ENCODE measurements at places on chromosomes 4 and X. TPM values are rescaled to one million over a fixed set of nuclear protein-coding genes. Genes with fewer than 3 reads are reported as not detected.

GRCh38 chr4:3397128-3397527, 44.6 kb upstream of the HGFAC start:
- DNase-seq = no peak

DNA sequence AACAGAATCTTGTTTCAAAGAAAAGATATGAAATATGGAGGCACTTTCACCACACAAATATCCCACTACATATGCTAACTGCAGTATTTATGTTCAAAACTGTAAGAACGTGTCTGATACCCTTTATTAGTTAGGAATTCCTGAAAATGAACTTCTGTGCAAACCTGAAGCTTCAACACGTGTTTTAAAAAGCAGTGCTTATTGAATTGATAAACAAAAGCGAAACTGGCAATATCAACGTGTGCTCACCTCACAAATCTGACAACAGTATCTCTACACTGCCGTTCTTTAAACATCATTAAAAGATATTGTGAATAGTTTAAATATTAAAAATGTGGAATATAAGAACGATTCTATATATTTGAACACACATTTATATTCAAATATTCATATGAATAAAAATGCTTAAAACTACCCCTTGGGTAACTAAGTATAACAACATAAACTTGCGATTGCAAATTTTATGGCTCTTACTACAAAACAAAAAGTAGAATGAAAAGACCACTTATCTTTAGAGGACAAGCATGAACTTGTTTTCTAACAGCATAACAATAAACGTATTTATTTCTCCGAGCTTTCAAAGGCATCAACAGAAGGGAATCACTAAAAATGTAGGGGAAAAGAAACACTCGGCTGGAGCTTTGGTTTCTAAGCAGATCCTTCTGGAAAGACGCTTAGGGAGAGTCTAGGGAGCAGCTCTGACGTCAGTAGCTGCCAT, at the start of gene LRP2BP:
Gene LRP2BP (minus strand): TSS at position 687 of the 718 bp plus-strand sequence. CDS start 17,738 bp downstream, outside the sequence.
- peak; percentile 19 for DNase-seq

- DNase-seq = no peak
Measured at GRCh38 chrX:11836284-11836683, 78.2 kb downstream of the MSL3 start.

GRCh38 chr4:38367642-38368174, 296.3 kb upstream of the KLF3 start:
- no peak for DNase-seq

DNA sequence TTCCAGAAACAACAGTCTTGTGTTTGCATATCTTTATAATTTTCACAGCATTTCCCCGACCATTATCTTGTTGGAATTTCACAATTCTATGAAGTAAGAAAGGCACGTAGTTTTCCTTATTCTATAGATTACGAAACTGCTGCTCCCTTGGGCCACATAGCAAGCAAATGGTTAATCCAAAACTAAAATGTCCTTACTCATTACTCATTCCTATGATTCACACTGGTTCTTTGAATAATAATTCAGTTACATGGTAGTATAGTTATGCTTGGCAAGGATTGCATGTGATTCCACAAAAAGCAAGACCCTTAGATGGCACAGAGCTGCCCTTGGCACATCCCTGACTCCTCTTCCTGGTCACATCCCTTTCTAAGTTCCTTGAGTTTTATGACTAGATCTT, 51.2 kb downstream of the OR13H1 start:
- no peak for DNase-seq

- DNase-seq = peak; percentile 56
Measured at GRCh38 chrX:43589735-43590134, 66.4 kb upstream of the MAOA start.

The FABP2 gene
- total RNA-seq = not detected

- peak; percentile 46 for DNase-seq
Measured at GRCh38 chrX:49177338-49177833, 5.7 kb downstream of the PLP2 start.

DNA sequence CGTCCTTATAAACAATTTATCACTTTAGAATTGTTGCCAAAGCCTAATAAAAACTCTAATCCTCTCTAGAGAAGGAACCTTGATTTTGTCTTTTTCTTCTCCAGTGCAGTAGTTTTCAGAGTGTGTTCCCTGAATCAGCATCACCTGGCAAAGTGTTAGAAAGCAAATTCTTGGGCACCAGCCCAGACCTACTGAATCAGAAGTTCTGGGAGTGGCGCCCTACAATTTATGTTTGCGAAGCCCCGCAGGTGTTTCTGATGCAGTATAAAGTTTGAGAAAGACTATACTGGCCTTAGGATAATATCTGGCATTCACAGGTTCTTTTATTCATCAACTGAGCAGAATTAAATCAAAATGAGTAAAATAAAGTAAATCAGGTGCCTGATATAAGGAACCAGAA, 645.8 kb upstream of the ATOH1 start:
- DNase-seq = peak; percentile 36

DNA sequence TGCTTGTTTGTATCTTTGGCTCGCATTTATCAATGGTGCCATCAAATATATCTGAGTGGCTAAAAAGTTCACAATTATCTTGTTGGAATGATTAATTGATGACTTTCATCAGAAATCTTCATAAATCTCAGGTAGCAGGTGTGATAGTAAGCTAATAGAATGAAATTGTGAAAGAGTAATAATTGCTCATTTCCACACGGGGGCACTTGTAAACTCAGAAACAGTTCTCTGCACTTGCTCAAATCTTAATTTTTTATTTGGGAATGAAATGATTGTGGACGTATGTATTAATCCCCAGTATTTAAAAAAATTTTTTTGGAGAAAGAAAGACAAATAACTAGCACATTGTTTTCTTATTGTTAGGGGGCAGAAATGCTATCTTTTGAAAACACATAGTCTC, 132.8 kb downstream of the DTHD1 start:
- DNase-seq = no peak

DNA sequence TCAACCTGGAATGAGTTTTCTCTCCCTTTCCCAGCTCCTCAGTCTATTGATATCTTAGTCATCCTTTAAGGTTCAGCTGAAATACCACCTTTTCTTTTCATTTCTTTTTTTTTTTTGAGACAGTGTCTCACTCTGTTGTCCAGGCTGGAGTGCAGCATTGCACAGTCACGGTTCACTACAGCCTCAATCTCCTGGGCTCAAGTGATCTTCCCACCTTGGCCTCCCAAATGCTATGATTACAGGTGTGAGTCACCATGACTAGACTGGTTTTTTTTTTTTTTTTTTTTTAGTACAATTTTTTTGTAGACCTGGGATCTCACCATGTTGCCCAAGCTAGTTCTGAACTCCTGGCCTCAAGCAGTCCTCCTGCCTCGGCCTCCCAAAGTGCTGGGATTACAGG, 28.9 kb downstream of the AFF1 start:
- peak; percentile 73 for DNase-seq

DNA sequence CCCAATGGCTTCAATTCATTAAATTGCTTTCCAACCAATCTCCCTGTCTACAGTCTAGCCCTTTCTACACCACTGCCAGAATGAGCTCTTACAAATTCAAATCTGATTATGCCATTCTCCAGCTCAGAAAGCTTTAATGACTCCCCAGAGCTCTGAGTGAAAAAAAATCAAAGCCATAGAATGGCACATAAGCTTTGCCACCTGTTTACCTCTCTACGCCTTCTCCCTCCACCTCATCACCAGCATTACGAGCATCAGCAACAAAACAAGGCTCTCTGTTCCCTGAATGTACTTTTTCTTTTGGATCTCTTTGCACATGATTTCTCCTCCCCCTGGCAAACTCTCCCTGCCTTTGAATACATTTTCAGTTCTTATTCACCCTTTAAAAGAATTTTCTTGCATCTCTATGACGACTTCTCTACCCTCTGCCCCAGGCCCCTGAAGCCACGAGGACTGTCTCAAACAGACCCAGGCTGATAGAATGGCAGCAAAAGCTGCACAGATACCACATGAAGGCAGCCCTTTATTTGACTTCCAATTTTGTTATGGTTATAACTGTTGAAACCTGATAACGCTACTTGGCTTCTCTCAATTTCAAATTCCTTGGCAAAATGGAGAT, 516.0 kb downstream of the PCDH7 start:
- no peak for DNase-seq

DNA sequence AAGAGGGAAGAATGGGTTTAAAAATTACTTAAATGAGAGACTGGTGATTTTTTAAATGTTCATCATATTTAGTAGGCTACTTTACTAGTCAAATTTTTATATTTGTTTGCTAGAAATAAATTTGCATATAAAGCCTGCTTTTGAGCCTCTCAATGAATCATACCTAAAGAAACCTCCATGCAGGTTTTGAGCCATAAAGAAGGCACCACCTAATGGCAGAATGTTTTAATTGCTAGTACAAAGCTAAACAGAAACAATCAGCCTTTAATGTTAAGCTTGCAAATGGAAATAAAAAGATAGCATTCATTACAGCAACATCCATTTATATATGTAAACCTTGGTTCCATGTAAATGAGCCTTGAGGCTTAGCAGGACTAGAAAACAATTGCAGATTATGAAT, 989.7 kb downstream of the CCSER1 start:
- DNase-seq = peak; percentile 32

- peak; percentile 54 for DNase-seq
Measured at GRCh38 chrX:110851780-110852179, 56.2 kb upstream of the CHRDL1 start.

DNA sequence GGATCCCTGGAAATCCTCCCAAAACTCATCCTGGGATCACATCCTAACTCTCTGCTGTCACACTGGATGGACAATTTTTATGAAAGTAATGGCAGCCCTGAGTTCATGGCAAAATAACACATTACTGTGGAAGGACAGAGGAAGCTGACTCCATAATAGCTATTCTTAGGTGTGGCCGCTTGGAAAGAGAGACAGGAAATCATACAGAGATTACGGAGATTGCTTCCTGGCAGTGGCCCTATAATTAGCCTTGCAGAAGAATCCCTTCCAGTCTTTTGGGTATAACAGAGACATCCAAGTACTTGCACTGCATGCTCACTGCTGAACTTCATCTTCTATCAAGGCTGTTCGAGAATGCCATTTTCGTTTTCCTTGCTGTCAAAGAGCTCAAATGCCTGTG, 133.1 kb upstream of the VCX start:
- no peak for DNase-seq

- DNase-seq = peak; percentile 84
Measured at GRCh38 chrX:24231131-24231540, 81.6 kb downstream of the ZFX start.

GRCh38 chrX:119692191-119693039, 553 bp downstream of the SEPTIN6 start:
- DNase-seq = peak; percentile 33

DNA sequence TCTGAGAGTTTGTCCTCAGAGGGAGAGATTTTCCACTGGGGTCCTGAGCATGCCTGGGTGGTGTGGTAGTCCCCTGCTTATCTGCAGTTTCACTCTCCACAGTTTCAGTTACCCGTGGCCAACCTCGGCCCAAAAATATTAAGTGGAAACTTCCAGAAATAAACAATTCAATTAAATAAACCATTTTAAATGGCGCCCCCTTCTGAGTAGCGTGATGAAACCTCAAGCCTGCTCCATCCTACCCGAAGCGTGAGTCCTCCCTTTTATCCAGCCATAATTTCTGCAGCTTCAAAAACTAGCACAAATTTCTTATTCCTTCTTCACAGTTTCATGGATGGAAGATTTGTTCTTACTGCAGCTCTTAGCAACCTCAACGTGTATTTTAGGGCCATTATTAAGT, 26.7 kb downstream of the PNMA6E start:
- DNase-seq = no peak

DNA sequence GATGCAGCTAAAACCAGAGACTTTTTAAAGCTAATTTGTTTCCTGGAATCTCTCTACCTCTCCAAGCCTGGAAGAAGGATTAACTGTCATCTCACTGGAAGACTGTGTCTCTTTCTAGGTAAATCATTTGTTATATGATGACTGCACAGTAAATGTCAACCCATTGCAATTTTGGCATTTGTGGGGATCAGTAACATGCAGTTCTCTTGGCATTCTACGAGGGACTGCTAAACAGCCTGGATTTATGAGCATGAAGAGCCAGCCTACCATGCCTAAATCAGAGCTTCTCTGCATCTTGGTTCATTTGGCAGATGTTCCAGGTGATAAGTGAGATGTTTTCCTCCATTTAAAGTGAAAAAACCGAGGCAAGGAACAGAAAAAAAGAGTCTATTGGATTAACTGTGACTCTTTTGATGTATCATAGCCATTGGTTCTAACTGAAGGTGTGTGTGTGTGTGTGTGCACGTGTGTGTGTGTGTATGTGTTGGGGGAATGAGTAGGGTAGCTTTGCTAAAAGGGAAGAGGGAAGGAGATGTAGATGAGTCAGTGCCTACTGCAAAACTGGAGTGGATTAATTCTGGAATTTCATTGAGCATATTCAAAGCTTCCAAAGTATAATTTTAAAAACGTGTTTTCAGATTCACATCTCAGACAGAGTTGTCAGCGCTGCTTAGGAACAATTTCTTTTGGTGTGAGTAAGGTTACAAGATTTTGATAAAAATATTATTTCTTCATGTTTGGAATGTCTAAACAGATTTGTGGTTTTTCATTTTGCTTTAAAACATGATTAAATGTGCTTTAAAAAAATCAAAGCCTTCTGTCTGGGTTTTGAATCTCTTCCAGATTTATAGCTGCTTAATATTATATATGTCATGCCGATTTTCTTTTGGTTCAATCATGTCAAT, 123.2 kb upstream of the LNX1 start:
- no peak for DNase-seq

GRCh38 chrX:10121787-10122186, 35.0 kb upstream of the CLCN4 start:
- no peak for DNase-seq

GRCh38 chrX:108699368-108699767, 37.0 kb downstream of the IRS4 start:
- DNase-seq = peak; percentile 19

DNA sequence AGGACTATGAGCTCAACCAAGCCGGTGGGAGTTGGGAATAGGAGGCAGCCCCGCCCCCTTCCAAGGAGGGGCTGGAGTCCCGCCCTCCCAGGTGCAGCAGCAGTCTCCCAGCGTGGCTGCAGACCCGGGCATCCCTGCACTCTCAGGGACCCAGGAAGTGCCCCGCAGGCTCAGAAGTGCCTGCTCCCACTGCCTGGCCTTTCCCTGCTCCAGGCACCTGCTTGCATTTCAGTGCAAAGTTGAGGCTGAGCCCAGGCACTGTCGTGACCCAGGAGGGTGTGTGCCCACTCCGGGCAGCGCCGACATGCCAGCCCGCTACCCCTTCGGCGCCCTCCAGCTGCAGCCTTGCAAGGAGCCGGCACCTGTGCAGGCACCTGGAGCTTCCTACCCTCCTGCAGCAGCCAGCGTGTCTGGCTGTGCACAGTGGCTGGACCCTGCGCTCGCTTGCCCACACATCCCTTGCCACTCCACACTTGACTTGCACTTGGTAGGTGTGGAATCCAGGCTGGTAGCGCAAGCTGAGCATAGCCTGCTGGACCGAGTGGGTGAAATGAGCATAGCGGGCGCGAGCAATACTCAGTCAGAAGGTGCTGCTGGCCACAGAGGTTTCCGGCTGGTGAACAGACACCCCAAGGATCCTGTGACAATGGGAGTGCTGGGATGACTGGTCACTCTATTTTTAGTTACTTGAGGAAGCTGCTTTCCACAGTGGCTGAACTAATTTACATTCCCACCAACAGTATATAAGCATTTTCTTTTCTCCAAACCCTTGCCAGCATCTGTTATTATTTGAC, 236.3 kb downstream of the PCDH10 start:
- no peak for DNase-seq

- no peak for DNase-seq
Measured at GRCh38 chr4:134722306-134722705, 520.7 kb upstream of the PABPC4L start.

The NUP62CL gene
- 3.8 TPM for total RNA-seq

The DIPK2B gene
- total RNA-seq = not detected

The FAM184B gene
- 5.5 TPM for total RNA-seq

- DNase-seq = no peak
Measured at GRCh38 chr4:83112231-83112630, 2.3 kb downstream of the PLAC8 start.

All from mammary epithelial cell (primary cell).